ACHN (cell line): ENCODE measurements at places on chromosomes 2 and 18.

- no peak for DNase-seq
Measured at GRCh38 chr18:34509879-34510586, 200.1 kb upstream of the DTNA start.

GRCh38 chr2:3210257-3210656 lies 167.4 kb downstream of the EIPR1 start:
- no peak for DNase-seq

GRCh38 chr18:77897606-77898005 lies 648.0 kb downstream of the GALR1 start:
- DNase-seq: no peak

- peak; percentile 37 for DNase-seq
Measured at GRCh38 chr2:231710799-231711676, 2.7 kb downstream of the PTMA start.

DNA sequence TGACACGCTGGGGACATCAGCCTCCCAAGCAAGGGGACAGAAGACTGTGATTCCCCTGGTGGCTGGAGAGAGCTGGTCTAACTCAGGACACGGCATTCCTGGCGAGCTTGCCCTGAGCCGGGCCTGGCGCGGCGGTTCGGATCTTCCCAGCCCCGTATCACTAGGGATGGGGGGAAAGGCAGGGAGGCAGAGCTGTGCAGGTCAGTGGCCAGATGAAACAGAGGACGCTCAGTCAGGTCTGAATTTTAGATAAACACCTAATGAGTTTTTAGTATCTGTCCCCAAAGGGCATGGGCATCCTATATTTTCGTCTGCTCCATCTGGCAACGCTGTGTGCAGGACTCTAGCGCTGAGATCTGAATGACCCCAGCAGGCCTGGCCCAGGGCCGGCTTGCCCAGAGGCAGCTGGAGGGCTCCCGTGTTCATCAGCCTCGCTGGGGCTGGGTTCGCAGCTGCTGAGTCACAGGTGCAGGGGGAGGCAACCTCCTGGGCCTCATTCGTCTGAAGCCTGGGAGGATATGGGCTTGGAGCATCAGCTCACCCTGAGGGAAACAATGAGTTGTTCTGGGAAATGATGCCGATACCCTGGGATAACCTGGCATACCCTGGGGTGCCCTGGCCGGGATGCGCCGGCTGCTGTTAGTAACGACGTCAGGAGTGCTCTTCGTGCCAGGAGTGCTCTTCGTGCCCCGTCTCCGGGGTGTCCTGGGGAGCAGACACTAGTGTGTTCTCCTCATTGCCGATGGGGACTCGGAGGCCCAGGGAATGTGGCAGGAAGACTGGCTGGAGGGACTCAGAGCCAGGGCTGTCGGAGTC lies 48.1 kb upstream of the HPCAL1 start:
- no peak for DNase-seq
